ENCODE measurements at places on chromosomes 3 and 15. TPM values are rescaled to one million over a fixed set of nuclear protein-coding genes. Genes with fewer than 3 reads are reported as not detected.

DNA sequence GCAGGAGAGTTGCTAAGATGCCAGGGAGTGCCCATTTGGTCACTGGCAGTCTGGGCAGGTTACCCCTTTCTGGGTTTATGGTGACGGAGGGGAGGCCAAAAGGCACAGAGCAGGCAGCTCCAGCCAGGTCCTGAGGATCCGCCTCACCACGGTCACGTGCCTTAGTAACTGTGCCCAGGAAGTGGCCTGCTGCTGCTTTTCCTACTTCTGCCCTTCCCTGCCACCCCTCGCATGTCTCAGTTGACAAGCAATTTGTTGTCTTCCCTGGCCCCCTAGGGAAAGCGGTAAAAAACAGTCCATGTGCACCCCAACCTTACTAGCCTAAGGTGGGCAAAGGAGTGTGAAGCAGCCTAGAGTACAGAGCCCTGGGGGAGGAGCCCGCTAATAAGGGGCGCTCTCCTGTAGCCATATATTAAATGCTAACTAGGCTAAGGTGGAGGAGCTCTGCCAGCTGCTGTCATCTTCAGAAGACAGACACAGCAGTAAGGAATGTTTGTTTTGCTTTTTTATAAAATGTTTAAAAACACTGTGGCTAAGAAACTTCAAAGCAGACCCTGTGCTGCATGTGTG, 9.1 kb upstream of the LIPH start:
- peak; percentile 66 for DNase-seq

GRCh38 chr15:58307313-58307961, 124.4 kb upstream of the LIPC start:
- DNase-seq = no peak

DNA sequence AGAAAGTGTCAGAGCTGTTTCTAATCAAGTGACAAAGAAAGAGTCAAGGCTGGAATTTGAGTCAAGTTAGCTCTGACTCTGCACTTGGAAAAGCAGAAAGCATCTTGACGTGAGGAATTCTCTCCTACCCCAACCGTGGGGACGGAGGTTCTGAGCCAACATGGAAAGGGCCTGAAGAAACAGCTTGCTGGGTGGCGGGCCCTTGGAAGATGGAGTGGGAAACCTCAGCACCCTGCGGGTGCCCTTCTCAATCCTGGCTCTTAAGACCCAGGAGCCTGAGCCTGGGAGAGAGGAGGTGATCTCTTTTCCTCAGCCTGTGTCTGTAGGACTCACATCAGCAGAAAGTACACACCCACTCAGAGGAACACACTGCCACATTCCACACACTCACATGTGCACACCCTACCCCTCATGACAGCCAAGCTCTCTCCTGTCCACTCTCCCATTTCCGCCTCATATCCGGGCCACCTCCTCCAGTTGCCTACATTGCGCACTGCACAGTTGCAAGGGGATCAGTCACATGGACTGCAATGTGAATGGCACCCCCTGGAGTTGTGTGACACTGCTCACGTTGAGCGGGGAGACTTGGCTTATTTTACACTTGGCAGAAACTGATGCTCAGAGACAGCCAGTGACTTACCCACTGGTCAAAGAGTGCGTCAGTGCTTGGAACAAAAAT, 101.5 kb upstream of the SLC6A6 start:
- no peak for DNase-seq

CHRNB4 gene
- total RNA-seq = not detected

Data from osteocyte (in vitro differentiated cells).